ENCODE measurements at places on chromosomes 3 and 15.

DNA sequence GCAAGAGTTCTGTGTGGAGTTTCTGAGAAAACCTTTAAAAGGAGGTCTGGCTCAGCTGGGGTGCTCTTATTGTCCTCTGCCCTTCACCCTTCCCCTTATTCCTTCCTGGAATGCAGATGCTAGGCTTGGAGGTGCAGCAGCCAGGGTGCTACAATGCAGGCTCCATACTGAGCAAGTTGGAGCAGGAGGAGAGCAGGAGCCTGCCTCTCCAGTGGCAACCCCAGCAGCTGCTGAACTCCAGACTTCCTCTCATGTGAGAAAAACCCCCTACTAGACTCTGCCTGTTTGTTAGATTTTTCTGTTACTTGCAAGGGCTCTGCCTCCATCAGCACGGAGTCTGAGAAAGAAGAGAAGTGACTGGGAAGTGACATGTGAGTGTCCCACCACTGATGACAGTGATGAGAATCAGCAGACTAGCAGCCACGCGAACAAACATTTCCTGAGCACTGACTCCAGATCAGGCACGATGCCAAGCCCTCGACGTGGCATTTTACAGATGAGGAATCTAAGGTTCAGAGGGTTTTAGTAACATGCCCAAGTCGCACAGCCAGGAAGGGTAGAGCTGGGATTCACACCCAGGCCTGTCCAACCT is 16.1 kb upstream of the RARRES1 start:
- no peak for DNase-seq

DNA sequence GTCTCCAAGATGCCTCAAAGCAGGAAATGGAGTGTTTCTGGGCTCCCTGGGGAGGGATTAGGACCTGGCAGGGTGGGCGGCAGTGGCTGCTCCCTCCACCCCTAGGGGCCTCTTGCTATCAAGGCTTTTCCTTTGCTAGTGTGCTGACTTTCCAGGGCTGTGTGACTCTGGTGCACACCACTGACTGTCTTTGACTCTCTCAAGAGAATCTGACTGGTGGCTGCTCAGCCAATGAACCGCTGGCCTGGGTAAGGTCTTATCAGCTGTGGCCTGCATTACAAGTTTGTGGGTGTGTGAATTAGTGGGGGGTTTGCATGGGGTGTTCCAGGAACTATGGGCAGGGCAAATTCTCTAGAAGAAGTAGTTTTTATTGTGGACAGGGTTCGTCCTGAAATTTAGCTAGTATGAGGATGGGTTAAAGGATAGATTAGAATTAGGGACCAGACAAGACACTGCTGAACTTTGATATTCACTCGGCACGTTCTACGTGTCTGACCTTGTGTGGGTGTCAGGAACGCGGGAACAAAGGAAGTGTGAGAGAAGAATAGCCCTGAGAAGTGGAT is 29.5 kb downstream of the SIAH2 start:
- DNase-seq = no peak

DNA sequence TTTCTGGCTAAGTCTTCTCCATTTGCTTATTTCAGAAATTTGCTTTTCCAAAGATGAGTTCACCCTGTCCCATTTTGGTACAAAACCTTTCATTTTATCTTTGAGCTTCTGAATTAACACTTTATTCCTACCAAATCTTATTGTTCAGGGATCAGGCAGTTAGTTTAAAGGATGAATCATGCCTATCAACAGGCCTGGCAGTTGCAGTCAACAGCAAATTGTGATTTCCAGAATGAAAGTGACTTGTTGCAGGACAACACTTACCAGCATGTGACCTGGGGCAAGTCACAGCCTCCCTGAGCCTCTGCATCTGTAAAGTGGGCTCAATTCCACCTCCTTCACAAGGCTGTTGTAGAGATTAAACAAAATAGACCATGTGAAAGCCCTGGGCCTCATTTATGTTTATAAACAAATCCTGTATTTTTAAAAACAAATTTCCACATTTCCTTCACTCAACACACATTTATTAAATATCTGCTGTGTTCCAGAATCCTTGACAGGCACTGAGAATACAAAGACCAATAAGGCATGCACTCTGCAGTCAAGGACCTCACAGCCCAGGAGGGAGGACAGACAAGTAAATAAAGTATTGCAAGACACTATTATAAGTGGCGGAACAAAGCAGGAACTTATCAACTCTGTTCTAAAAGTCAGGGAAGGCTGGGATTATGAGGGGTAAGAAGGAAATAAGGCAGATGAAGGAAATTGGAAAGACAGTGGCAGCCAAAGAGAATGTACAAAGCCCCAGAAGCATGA is 359.1 kb upstream of the IL12A start:
- no peak for DNase-seq

DNA sequence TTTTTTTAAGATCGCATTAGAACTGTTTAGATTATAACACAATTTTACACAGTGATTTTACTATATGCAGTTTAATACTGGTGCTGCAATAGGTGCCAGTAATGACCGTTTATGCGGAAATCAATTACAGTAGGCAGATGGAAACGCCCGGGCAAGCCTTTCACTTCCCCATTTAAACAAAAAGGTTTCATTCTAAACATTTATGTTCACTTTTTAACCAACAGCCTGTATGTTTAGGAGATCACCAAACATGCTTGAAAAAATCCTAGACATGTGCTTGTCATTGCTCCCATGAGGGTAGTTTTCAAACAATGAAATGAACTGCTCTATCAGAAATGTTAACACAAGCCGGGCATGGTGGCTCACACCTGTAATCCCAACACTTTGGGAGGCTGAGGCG is 2.7 kb downstream of the BNIP2 start:
- no peak for DNase-seq

GRCh38 chr3:173730391-173730790 is 332.8 kb downstream of the NLGN1 start:
- no peak for DNase-seq

- no peak for DNase-seq
Observed at GRCh38 chr3:11481556-11481955, 162.2 kb downstream of the VGLL4 start.

- DNase-seq = no peak
Observed at GRCh38 chr3:70179111-70179510, 133.3 kb downstream of the MDFIC2 start.
